ENCODE measurements at places on chromosomes 3 and 15.

DNA sequence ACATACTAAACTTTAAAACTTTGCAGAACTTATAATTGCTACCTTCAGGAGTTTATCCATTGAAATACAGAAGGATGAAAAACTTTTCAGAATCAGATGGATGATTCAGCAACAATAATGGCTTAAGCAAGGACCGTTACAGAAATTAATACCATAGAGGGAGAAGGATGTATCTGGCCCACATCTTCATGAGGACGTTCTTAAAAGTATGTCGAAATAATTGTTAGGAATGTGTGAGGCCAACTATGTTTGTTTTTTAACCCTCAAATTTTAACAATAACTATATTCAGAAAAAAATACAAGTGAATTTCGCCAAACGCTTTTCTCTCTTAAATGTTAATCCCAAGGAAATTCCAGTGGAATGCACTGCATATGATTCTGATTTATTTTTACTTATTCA lies 105.2 kb upstream of the EPHA3 start:
- DNase-seq = no peak

GRCh38 chr15:42727750-42728381 lies 9.1 kb downstream of the CDAN1 start:
- DNase-seq = no peak

- DNase-seq = no peak
Measured at GRCh38 chr3:169387751-169388696, 275.5 kb downstream of the MECOM start.

DNA sequence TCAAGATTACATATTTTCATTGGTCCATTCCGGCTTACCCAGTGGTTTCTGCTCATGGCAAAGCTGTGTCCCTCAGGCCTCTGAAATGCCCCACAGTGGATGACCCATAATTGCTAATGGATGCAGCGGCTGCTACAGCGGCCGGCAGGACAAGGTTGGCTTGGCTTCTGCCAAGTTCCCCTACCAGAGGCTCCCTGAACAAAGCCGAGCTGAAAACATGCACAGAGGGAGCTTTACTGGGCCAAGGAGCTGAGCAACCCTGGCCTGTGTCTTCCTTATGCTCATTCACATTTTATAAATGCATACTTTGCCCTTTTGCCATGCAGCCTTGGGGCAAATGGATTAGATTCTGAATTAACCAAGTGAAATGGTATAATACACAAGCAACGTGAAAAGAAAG lies 150.5 kb downstream of the NTRK3 start:
- no peak for DNase-seq

GRCh38 chr3:15307580-15307979 lies 24.8 kb downstream of the SH3BP5 start:
- no peak for DNase-seq
